ENCODE measurements at places on chromosomes 13 and 19.

DNA sequence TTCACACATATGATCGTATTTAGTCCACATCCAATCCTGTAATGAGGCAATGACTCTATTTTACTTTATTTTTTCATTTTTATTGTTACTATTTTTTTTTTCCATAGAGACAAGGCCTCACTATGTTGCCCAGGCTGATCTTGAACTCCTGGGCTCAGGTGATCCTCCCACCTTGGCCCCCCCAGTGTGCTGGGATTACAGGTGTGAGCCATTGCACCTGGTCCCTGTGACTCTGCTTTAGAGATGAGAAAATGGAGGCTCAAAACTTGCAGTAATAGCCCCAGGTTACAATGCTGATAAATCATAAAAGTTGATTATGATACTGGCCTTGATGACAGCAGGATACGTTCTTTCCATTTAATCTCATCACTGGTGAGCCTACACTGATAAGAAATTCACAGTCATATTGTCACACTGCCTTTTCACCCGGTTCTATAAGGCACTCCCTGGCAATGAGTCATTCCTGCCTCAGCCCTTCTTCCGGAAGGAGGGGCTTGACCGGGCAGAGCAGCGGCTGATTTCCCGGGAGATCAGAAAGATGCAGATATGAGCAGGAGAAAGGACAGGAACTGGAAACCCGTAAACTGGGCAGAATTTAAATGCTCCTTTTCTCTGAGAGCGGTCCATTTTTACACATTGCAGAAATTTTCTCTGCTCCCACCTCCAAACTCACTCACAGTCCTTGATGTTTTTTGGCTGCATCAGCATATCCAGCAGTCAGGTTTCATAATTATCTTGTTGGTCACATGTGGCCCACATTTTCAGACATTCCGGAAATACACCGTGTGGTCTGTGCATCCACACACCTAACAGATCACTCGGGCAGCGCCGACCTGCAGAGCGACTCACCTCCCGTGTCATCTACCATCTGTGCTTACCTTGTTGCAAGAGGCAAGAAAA, 616.4 kb downstream of the EFNB2 start:
- no peak for DNase-seq

DNA sequence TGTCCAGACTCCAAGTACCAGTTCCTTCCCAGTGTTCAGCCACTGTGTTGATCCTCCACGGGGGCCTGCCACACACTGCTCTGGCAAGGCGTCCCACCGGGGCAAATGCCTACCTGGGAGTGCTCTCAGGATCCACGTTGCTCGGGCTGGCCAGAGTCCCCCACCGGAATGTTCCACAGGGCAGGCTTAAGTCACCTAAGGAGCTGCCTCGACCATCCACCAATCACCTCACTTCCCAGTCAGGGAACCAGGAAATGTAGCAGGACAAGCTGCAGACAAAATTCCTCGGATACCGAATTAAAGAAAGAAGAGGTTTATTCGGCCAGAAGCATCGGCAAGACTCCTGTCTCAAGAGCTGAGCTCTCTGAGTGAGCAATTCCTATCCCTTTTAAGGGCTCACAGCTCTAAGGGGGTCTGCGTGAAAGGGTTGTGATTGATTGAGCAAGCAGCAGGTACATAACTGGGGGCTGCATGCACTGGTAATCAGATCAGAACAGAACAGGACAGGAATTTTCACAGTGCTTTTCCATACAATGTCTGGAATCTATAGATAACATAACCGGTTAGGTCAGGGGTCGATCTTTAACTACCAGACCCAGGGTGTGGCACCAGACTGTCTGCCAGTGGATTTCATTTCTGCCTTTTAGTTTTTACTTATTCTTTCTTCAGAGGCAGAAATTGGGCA, 56.9 kb upstream of the EDNRB start:
- DNase-seq: no peak

- no peak for DNase-seq
Observed at GRCh38 chr13:109000207-109000606, 370.8 kb downstream of the MYO16 start.

GRCh38 chr13:109743706-109744453, 42.5 kb downstream of the IRS2 start:
- no peak for DNase-seq

- DNase-seq: no peak
Observed at GRCh38 chr13:45940061-45940460, 88.5 kb upstream of the SIAH3 start.

GRCh38 chr19:48963371-48964204, 1.5 kb upstream of the FTL start:
- DNase-seq: peak; percentile 59
